ENCODE measurements at places on chromosomes 2 and 18. TPM values are rescaled to one million over a fixed set of nuclear protein-coding genes. Genes with fewer than 3 reads are reported as not detected.

The MRPL44 gene
- 22.6 TPM for total RNA-seq

The RANBP2 gene
- total RNA-seq, result 29.5 TPM

The SERPINB12 gene
- total RNA-seq, result 0.12 TPM

The CCDC141 gene
- not detected for total RNA-seq

The GFPT1 gene
- 32.4 TPM for total RNA-seq

The RGPD3 gene
- 0.43 TPM for total RNA-seq

The UGT1A8 gene
- total RNA-seq, result not detected

The LBX2 gene
- total RNA-seq, result 1.9 TPM

The MYO7B gene
- total RNA-seq, result not detected

The YWHAQ gene
- 179 TPM for total RNA-seq
